NCI-H82 (cell line): ENCODE measurements at places on chromosomes 3 and 15.
A peak's percentile ranks its signal among the peaks of the same experiment; 100 is the strongest.

GRCh38 chr15:51681303-51681963 lies at the start of gene SCG3:
Gene SCG3, plus strand, starts transcription at chr15:51681503. Its CDS starts 253 bp downstream, at chr15:51681756.
- DNase-seq, result peak; percentile 95

- DNase-seq, result no peak
Measured at GRCh38 chr3:128946411-128946810, 47.5 kb downstream of the CFAP92 start.

DNA sequence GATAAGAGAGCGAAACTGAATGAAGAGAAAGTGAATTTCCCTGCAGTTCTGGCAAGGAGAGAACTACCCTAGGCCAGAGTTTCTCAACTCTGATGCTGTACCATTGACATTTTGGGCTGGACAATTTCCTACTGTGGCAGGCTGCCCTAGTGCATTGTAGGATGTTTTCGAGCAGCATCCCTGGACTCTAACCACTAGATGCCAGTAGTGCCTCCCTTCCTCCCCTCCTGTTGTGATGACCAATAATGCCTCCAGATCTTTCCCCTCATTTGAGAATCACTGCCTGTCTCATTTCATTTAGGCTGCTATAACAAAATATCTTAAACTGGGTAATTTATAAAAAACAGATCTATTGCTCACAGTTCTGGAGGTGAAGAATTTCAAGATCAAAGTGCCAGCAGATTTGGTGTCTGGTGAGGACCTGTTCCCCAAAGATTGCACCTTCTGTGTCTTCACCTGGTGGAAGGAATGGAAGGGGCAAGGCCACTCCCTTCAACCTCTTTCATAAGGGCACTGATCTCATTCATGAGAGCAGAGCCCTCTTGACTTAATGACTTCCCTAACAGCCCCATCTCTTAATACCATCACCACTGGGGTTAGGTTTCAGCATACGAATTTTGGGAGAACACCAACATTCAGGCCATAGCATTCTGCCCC lies 188.9 kb upstream of the MEIS2 start:
- DNase-seq, result peak; percentile 63

DNA sequence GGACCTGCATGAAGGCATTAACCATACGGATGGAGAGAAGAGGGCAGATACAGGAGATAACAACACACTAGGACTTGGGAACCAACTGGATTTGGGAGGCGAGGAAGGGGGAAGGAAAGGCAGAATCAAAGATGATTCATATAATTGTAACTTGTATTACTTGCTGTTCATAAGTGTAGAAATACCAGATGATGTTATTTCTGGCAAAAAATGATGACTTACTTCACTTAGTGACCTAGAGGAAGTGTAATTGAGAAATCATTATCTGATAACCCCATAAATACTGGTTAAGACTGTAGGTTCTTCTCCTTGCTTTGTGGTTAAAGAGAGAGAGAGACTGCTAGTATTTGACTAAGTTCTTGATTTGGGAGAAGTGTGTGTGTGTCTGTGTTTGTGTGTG lies 50.5 kb upstream of the GK5 start:
- no peak for DNase-seq

GRCh38 chr3:66406831-66407610 lies 93.8 kb downstream of the LRIG1 start:
- no peak for DNase-seq

DNA sequence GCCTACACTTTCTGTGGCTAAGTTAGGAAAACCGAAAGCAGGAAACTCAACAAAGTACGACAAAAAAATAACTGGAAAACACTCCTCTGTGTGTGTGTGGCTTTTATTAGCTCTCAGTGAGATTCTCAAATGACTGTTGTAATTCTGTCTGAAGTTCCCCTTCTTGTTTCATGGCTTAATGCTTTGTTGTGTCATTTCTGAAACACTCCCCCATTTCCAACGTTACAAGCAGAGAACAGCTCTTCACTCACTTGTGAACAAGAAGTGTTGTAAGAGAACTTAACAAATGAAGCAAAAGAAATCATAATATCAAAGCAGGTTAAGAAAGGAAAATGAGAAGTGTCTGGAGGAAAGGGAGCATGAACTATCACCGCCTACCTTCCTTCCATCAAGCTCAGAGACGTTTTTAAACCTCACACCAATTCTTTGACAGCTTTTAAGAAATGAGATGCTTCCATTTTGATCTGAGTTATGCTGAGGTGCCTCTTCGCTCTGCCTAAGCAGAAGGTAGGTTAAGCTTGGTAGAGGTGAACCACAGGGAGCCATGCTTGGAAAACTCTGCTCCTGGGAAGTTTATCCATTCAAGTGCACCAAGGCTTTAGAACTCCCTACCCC lies 12.4 kb upstream of the SEC62 start:
- DNase-seq, result no peak

GRCh38 chr3:99579246-99579645 lies 59.1 kb upstream of the COL8A1 start:
- DNase-seq, result no peak

DNA sequence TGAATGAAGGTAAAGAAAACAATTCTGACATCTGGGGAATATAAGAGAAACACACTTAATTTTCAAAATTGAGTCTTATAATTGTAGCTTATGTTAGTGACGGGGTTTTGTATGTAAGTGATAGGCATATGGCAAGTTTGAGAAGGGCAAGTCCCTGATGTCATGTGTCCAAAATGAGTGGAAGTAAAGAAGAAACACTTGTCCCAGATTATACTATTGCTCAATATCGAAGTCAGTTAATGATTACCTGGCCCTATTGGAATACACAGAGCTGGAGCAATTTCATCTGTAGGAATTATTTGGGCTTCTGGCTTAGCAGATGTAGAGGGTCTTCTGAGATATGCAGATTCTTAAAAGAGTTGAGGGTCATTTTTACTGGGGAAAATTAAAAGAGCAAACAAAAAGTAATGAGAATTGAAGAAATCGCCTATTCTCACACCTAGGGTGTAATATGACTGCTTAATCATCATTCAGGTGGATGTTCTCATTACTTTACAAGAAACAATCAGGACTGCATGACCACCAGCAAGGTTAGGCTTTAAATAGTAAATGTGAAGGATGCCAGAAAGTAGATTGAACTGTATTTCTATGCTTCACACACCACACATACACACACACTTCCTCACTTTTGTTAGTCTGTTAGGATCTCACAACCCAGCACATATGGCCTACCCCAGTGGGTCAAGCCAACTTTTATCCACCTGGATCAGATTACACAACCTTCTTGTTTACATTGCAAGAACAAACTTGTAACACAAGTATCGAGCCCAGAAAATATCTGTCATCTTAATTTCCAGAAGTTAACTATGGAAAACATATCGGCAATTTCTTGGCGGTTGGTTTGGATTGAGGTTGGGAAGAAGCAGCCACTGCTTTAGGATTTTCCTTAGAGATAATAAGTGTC lies 183.3 kb upstream of the LRRC3B start:
- no peak for DNase-seq

- DNase-seq, result no peak
Measured at GRCh38 chr3:196625331-196625730, 14.2 kb upstream of the NRROS start.

DNA sequence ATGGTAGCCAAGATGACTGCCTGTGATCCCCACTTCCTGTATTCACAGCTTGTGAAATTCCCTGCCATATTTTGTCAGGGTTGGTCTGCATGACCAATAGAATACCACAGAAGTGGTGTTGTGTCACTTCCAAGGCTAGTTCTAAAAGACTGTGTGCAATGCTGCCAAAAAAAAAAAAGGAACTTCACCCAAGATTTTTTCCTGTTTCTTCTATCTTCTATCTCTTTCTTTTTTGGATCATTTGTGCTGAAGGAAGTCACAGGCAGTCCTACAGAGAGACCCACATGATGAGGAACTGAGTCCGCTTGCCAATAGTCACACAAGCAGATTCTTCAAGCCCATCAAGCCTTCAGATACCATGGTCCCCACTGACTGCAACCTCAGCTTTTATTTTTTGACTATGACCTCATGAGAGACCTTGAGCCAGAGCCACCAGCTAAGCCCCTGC lies 18.1 kb upstream of the RAF1 start:
- no peak for DNase-seq

- peak; percentile 55 for DNase-seq
Measured at GRCh38 chr3:127964053-127964452, 49.0 kb downstream of the KBTBD12 start.

DNA sequence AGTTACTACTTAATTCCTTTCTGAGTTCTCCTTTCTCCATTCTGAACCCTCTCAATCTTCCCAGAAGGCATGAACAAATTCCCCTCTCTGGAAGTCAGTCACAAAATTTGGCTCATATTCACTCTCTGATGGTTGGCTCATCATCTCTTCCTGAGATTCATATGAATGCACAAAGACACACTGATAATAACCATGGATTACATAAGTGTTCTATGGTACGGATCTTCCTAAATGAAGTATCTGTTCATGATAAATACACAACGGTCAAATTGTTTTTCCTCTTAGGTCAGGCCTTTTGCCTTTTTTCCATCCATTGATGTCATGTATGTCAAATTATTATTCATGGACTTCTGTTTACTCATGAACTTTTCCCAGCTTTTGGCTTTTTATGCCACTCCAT lies 162.6 kb downstream of the P2RY1 start:
- DNase-seq, result no peak

GRCh38 chr3:126944089-126944965 lies 38.6 kb upstream of the PLXNA1 start:
- no peak for DNase-seq

- no peak for DNase-seq
Measured at GRCh38 chr3:31636694-31637442, 104.1 kb downstream of the STT3B start.

- DNase-seq, result no peak
Measured at GRCh38 chr15:44315126-44315525, 26.6 kb downstream of the GOLM2 start.

DNA sequence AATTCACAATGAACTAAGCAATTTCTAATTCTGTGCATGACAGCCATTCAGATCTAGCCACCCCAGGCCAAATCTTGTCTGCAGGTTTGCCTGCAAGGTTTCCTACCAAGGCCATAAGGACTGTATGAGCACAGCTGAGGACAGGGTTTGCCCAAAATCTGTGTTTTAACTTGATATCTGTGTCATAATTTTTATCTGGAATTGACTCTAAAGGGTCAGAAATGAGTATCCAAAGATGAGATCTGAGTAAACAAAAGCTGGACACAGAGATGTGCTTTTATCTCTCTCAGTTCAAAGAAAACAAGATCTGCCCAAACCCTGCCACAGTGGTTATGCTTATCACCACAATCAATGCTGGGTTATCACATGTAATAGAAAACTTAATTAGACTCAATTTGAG lies 154.6 kb upstream of the COL8A1 start:
- no peak for DNase-seq

DNA sequence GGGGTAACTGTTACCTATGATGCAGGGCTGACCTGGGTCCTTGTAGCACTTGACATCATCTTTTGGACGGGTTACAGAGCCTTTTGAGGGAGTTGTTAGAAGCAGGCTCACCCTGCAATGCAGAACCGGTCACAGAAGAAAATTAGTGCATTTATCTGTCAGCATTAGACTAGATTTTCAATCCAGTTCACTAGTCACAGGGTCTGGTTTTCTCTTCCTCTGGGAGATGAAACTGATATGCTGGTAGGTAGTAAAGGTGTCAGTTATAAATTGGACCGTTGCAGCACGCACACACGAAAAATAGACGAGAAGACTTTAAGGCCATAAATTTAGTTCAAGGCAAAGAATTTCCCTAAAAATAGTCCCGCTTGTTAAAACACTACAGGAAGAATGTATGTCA lies 532.3 kb upstream of the ATP11B start:
- no peak for DNase-seq

- DNase-seq, result peak; percentile 35
Measured at GRCh38 chr15:72184165-72184811, 13.3 kb downstream of the GRAMD2A start.

DNA sequence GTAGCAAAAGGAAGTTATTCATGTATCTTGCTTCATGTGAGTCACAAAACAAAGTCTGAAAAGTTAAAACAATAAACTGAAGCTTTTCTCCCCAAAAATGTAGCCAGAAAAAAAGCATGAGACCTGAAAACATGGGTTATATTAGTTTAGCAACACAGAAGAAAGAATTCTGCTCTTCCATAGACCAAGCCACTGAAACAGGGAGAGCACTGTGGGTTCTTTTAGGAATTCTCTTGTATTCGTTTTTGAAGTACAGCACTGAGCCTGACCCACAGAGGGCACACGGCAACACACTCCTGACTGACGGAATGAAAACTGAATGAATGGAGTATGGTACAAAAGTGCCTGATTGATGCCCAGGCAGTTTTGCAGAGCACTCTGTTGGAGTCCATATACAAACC lies 66.6 kb downstream of the TM4SF4 start:
- no peak for DNase-seq

- DNase-seq, result no peak
Measured at GRCh38 chr15:58677426-58677825, 72.1 kb downstream of the ADAM10 start.

DNA sequence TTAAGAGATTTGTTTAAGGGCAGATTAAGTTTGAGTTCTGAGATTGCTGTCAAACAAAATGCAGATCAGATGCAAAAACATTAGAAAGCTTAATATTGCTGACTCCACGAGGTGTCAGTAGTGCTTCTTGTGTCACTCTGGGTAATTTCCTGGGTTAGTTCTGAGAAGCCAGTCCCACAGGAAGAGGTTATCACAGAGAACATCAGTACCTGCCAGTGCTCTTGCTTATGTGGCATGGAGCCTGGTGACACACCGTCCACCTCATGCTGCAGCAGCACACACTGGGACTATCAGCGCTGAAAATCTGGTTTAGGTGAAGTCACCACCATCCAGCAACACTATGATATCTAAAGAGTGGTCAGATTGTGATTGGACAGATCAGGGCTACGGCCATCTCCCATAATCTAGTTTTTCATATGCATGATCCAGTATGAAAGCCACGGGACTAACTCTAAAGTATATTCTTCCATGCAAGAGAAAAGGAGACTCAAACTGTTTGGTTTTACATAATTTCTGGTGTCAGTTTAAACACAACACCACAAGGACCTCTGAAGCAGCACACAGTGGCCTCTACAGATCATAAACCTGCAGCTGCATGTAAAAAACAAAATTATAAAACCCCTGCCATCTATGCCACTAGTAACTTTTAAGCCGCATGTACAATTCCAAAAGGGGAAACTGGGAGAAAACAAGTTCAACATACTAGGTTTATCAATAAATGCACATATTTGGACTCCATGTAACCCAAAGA lies 36.1 kb upstream of the MYO5C start:
- peak; percentile 67 for DNase-seq

- peak; percentile 73 for DNase-seq
Measured at GRCh38 chr3:150286390-150287147, 121.5 kb upstream of the TSC22D2 start.

DNA sequence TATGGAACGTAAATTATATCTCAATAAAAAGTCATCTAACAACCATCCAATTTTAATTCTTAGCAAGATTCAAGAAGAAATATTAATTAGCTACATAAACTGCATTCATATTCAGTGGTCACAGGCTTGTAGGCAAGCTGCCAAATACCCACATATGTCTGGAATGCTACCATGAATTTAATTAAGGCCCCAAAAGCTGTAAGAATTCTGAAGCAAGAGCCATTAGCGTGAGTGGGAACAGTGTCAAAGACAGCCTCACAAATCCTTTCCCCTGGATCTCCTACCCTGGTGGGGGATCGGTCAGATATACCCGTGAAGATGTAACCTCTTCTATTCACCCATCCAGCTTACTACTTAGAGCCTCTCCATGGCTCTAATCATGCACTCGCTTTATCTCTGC lies 40.0 kb downstream of the ATG7 start:
- DNase-seq, result no peak
